Activated CD8-positive, alpha-beta memory T cell treated with anti-CD3 and anti-CD28 coated beads, Interleukin-2, amount 50 U/mL, for 4 hours (primary cell): ENCODE measurements at places on chromosomes 11 and 22.

DNA sequence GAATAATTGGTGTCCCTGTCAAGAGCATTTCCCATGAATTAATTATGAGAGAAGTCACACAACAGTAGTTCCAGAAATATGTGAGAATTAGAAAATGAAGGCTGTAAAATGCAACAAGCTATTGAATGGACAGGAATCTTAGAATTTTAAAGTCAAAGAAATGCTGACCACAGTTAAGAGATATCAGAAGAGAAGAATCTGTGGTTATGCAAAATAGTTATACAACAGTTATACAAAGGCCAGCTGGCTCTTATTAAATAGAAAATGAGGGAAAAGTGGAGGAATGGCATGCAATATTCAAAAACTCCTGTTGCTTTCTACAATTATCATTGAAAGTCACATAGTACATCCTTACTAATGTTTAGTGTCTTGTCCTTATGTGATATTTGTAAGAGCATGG is 27.4 kb downstream of the CASP12 start:
- DNase-seq = no peak

GRCh38 chr11:117130879-117131278 is 13.2 kb upstream of the PAFAH1B2 start:
- no peak for DNase-seq

GRCh38 chr22:43882122-43882767 is 9.6 kb downstream of the PNPLA5 start:
- no peak for DNase-seq

- peak; percentile 67 for DNase-seq
These were observed 673 bp upstream of the MYO7A start for GRCh38 chr11:77127235-77127911.

GRCh38 chr11:30919389-30920152 is 333.4 kb upstream of the MPPED2 start:
- no peak for DNase-seq

GRCh38 chr11:133782116-133782725 is 63.1 kb downstream of the SPATA19 start:
- DNase-seq = no peak

GRCh38 chr11:68271023-68271780 is 571 bp downstream of the C11orf24 start:
- peak; percentile 59 for DNase-seq

- no peak for DNase-seq
These were observed 11.9 kb downstream of the CLPB start for GRCh38 chr11:72422414-72422813.

GRCh38 chr11:58926695-58927094 is 12.6 kb upstream of the GLYATL1 start:
- DNase-seq = no peak

DNA sequence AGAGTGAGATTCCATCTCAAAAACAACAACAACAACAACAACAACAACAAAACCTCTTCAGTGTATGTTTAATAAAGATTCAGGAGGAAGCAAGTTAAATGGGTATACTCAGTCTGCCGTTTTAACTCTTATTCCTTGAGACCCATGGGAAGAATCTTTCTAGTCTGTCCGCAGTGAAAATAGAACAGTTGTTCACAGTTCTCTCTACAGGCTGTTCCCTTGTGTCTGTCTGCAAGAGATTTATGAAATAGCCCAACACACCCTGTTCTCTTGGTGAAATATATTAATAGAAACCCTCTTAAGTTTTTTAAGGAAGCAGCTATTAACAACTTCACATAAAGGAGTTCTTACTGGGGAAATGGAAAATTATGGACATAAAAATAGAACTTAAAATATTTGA is 682.2 kb upstream of the RAG2 start:
- no peak for DNase-seq

DNA sequence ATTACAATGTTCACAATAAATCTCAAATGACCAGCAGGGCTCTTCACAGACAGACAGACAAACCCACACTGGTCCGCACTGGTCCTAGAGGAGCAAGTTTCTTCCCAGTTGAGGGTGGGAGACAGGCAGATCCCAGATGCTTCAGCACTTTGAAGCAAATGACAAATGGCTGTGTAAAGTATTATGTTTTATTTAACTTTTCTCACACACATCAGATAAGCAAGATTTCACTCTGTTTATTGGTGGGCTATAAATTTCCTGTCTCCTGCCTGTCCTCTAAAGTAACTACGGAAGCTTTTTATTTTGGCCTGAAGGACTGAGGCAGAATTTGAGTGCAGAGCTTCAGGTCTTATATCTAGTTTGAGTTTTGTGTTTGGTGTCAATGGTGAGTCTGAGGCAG is 174.7 kb upstream of the MTNR1B start:
- DNase-seq = no peak

GRCh38 chr11:57277845-57278720 is 41.0 kb upstream of the APLNR start:
- DNase-seq = peak; percentile 24

GRCh38 chr11:75328426-75329277 is 22.8 kb downstream of the ARRB1 start:
- peak; percentile 41 for DNase-seq

DNA sequence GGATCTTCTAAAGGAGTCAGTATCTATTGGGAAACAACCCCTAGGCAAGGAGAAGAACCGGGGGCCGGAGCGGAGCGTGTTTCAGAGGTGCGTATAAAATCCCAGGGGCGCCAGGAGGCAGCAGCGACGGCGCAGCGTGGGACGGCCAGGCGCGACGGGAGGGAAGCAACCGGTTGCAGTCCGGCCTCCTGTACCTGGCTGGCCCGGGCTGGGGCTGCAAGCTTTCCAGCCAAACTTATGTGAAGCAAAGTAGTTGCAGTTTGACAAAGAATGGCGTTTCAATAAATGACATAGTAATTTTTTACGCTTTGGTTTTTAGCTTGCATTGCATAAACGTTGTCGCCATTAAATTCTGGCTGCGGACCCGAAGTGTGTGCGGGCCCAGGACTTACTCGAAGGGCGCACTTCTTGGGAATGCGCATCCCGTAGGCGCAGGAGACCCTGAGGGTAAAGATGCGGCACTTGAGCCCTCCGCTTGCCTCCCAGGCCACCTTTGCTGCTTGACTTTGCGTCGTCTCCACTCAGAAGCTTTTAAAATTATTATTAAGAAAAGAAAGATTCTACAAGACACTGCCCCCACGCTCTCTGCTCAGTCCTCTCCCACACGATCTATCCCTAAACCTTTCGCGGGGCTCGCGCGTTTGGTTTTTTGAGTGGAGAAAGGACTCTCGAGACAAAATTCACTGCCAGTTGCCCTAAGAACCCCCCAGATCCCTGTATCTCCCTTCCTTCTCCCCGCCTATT is 1.6 kb upstream of the WT1 start:
- DNase-seq = no peak

DNA sequence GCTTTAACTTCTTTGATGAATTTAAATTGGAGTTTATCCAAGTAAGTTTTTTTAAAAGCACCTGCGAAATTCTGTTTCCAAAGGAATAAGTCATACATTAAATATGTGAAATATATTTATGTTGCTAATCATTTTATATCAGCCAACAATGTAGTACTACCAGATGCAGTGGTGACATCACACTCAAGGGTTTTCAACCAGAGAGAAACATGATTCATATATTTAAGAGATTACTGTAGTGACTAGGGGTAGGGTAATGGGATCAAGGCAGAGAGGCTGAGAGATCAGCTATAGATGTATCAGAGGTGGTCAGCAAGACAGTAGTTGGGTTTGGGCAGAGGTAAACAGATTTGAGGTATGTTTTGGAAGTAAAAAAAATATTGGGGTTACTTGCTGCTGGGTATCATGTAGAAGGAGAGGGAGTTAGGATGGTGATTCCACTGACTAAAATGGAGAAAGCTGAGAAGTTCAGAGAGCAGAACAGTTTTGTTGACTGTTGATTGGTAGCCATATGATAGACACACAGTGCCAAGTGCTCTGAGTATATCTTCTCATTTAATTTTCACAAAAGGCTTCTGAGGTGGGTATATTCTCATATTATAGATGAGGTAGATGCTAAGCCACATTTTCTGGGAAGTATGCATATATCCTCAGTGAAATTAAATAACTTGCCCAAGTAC is 39.4 kb downstream of the CEP57 start:
- no peak for DNase-seq

GRCh38 chr11:65471447-65471891 is 27.4 kb upstream of the MALAT1 start:
- DNase-seq = no peak

GRCh38 chr11:86205421-86206336 is 38.9 kb upstream of the EED start:
- no peak for DNase-seq

- DNase-seq = no peak
These were observed 455.0 kb downstream of the BRD1 start for GRCh38 chr22:49372530-49373288.

DNA sequence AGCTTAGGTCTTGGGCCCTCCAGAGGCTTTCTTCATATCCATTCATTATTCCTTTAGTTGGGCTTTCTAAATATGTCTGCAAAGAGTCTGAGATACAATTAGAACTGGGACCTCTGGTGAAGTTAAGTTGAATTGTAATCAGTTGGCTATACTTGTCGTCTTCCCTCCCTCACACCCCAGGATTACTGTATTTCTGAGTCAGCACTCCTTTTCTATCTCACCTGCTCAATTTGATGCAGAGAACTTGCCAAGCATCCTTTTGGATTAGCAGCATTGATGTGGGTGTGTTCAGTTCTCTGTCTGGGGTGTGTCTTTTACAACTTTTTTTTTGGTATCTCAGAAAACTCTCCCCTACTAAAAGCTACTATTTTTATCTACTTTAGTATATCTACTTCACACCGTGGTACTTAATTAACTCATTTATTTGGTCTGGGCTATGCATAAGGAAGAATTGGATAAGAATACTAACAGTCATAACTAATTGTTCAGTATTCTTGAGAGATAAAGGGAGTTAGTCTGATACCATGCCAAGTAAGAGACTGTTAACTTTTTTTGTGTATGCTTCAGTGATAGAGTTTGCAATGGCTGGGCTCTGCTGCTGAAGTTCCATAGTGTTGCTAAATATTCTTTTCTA is 15.1 kb downstream of the CTNND1 start:
- no peak for DNase-seq

GRCh38 chr11:20762980-20763379 is 93.6 kb downstream of the NELL1 start:
- DNase-seq = no peak

DNA sequence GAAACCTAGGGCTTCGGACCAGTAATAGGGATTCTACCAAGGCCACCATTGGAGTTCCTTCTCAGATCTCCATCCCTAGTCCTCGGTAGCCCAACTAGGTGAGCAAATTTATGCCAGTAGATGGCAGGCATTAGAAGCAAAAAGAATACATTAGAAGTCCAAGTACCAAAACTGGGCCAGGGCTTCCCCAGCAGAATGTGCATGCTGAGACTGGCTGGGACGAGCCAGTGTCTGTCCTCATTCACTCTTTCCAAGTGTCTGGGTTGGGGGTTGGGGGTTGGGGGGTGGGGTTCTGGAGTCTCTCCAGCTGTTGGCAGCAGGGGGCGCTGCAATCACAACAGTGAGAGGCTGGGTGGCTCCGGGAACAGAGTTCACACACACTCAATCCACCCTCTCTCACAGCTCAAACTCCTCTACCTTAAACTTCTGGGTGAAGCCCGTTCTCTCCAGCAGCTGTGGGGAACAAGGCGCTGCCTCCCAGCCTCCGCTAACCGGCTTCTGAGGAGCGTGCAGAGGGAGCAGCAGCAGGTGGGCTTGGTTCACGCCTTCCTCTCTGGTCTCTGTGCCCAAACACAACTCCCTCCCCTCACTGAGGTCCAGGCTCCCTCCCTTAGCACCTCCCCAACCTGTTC is 57.5 kb downstream of the BTG4 start:
- DNase-seq = peak; percentile 61

GRCh38 chr11:69337211-69337721 is 43.3 kb downstream of the MYEOV start:
- DNase-seq = peak; percentile 48
